ENCODE measurements at places on chromosomes 7 and 10.
A peak's percentile ranks its signal among the peaks of the same experiment; 100 is the strongest.

GRCh38 chr7:936386-937054, 18.0 kb downstream of the ADAP1 start:
- no peak for DNase-seq

GRCh38 chr10:128062881-128063563, 63.2 kb downstream of the MKI67 start:
- peak; percentile 73 for DNase-seq

DNA sequence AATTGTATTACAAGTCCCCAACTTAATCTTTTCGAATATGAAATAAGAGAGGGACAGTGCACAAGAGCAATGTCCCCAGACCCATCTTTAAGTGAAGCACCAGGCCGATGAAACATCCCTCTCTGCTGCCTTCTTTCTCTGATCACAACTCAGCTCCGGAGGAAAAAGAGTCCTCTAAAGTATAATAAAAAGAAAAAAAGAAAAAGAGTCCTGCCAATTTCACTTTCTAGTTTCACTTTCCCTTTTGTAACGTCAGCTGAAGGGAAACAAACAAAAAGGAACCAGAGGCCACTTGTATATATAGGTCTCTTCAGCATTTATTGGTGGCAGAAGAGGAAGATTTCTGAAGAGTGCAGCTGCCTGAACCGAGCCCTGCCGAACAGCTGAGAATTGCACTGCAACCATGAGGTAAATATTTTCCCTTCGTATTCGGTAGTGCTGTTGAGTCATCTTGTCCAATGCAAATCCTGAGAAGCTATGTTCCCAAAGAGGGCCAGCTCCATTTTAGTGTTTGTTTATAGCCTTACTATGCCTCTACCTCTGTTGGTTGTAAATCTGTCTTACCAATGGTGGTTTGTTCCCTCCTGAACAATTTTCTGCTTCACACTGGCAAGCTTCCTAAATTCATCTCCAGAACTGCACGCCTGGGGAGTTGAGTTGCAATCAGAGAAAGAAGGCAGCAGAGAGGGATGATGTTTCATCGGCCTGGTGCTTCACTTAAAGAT, at the start of gene IFIT2:
IFIT2 (plus strand) TSS at position 326 of the 725 bp plus-strand sequence; CDS start at position 404, 78 bp downstream.
- DNase-seq: peak; percentile 72

- no peak for DNase-seq
These were observed 18.4 kb downstream of the VWA2 start for GRCh38 chr10:114257498-114257897.

DNA sequence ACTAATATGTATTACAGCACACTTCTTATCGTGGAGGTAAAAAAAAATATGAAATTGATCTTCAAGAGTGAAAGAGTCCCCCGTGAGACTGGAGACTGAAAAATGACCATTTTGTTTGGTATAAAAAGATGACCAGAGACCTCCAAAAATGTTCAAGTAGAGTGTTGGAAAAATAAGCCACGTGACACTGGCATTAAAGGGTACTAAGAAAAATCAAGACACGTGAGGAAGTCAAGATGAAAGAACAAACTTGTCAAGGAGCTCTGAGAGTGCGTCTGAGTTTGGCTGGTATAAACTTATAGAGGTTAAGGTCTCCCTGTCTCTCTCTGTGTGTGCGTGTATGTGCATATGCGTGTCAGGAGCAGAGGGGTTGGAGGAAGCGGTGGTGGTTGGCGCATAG, 362.7 kb upstream of the COBL start:
- DNase-seq: no peak

GRCh38 chr7:130092598-130092997, 22.3 kb downstream of the KLHDC10 start:
- DNase-seq: no peak

DNA sequence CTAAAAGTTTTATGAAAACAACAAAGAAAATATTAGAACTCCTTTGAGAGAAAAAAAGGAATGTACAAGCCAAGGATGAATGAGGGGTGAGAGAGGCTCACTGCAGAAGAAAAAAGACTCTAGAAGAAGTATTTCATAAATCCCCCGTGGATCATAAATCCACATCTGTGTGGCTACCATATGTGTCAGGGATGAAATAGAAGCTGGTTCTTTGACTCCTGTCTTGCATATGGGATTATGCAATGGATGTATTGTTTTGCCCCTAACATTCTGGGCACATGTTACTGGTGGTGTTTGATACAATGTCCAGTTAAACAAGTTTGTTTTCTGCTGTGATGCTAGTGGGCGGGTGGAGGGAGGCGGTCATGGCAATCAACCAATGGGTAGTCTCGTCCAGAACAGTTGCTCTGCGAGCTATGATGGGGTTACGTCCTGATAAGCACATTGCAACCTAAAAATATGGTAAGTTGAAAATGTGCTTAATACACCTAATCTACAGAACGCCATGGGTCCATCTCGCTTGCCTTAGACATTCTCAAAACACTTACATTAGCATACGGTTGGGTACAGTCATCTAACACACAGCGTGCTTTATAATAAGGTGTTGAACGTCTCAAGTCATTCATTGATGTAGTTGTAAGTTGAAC, 34.1 kb upstream of the PITRM1 start:
- no peak for DNase-seq

- no peak for DNase-seq
These were observed 27.9 kb upstream of the LOXL4 start for GRCh38 chr10:98295907-98296306.

Data from CD4-positive, alpha-beta T cell treated with Interleukin-12 subunit alpha and Interleukin-12 subunit beta, for 1 hour (primary cell).